ENCODE measurements at places on chromosomes 16 and 17. TPM values are rescaled to one million over a fixed set of nuclear protein-coding genes. Genes with fewer than 3 reads are reported as not detected.

Gene ADAM11
- total RNA-seq: 0.21 TPM

DNA sequence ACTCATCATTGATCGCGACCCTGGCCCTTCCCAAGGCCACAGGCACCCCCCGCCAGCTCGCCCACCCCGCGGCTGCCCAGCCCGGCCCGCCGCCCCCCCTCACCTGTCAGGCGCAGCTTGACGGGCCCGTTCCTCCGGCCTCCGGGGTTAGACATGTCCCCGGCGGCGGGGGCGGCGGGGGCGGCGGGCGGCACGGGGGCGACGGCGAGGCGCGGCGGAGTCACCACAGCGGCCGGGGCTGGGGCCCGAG is 456 bp downstream of the SMURF2 start:
- no peak for DNase-seq

DNA sequence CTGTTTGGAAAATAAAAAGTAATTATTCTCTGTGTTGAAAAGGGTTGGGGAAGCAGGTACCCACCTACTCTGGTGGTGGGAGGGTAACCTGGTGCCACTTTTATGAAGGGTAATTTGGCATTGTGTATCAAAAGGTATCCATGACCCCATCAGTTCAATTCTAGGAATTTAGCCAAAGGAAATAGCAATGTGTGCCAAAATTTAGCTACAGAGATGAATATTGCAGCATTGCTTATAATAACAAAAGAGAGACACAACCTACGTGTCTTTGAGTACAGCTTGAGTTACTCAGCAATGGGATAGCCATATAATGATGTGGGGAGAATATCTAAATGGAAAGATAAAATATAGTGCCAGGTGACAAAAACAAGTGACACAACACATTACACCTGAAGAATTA is 170.7 kb downstream of the NTN1 start:
- no peak for DNase-seq

DNA sequence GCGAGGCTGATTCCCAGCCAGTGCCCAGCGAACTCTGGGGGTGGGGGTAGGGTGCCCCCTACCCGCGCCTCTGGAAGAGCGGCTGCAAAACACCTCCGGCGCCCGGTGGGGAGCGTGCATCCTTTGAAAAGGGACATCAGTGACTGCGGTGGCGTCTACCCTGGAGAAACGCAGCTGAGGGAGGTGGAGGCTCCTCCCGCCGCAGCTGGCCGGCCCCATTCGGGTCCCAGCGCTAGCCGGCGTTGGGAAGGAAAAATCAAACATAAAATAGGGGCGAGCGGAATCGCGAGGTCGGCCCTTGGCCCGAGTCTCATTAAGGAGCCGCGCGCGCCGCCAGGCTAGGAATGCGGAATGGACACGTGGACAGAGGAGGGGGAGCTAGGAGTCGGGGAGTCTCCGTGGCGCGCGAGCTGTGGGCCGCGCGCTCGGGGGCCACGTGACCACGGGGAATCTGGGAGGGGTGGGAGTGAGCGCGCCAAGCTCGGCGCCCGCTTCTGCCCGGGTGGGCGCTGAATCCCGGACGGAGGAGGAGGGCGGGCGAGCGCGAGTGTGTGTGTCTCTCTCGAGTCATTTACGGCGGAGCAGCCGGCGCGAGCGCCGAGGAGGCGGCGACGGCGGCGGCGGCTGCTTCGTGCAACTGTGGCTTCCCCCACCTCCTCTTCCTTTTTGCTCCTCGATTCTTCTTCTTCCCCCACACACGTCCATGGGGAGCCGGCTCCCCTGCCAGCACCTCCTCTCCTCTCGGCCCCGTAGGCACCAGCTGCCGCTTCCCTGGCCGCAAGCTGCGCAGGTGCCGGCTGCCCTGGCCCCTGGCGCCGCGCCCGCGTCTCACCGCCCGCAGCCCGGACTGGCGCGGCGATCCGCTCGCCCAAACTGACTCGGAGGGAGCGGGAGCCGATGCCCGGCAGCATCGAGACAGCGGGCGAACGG is at the start of gene TMEM132E:
Gene TMEM132E (plus strand): TSS at position 566 of the 930 bp plus-strand sequence. CDS start 1,495 bp downstream, outside the sequence.
- DNase-seq: no peak

Gene PPP1R1B
- total RNA-seq: not detected

DNA sequence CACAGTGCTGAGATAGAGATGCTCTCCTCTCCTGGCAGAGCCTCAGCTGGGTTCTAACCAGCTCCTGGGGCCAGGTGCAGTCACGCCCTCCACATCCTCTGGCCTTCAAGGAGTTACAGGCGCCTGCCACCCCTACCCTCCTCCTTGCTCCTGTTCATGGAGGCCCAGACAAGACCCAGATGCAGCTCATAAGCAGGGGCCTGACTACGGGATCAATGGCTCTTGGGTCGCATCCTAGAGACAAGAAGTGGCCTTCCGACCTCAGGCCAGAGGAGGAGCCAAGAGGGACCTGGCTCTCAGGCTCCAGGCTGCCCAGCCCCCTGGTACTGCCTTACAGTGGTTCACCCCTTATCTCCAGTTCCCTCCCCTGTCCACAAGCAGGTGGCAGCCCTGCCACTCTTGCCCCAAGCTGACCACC is 23.0 kb downstream of the ARHGAP27 start:
- no peak for DNase-seq

DNA sequence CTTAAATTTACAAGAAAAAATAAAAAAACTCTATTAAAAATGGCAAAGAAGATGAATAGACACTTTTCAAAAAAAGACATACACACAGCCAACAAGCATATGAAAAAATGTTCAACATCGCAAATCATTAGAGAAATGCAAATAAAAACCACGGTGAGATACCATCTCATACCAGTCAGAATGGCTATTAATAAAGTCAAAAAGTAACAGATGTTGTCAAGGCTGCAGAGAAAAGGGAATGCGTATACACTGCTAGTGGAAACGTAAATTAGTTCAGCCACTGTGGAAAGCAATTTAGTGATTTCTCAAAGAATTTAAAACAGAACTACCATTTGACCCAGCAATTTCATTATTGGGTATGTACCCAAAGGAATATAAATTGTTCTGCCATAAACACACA is 31.4 kb downstream of the CAPNS2 start:
- DNase-seq: no peak

Gene TBC1D3I
- not detected for total RNA-seq

DNA sequence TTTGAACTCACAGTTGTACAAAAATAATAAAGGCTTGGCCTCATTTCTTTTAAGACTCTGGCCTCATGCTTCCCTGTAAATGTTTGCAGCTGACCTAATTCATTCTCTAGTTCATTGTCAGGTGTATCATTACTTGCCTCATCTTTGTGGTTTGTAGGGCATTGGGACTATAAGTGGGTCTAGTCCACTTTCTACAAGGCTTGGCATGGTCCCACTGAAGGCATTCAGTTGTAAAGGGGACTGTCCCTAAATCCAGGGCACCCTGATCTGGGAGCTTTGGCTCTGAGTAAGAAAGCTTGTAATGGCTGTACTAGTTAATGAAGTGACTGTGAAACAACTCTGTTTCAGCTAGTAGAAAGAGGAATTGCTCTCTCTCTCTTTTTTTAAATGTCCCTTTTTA is 2.7 kb downstream of the KCTD2 start:
- no peak for DNase-seq

DNA sequence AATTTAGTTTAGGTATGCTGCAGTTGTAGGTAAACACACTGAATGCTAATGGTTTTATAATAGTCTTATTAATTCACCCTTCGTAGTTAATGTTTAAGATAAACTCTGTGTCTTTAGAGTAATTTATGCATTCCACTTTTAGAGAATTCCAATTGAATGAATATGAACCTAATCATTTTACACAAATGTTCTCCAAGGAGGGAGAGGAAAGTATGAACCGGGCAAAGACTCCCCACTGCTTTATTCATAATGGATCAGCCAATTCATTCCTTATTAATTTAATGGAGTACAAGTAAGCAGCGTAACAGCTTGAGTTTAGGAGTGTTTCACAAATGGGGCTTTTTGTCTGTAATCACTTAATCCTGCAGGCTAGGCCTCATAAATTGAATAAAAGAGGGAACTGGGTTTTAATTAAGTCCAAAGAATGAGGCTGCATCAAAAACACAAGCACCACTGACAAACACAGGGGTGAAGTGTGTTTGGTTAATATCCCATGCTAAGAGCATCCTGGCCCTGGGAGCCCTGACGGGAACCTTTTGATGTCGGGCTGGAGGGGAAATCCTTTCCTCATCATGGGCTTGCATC is 375.7 kb upstream of the DYNLRB2 start:
- no peak for DNase-seq

DNA sequence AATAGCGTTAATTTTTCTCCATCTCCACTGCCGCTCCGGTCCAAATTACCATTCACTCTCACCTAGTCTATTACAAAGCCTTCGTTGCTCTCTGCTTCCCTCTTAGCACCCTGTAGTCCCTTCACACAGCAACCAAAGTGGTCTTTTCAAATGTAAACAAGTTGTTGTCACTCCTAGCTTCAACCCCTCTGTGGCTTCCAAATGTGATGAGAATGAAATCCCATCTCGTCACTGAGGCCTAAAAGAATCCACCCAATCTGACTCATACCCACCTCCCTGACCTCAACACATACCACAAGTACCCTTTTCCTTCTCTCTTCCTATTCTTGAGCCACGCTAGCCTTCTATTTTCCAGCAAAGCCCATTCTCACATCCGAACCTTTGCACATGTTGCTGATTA is 2.2 kb upstream of the PELP1 start:
- DNase-seq: no peak

GRCh38 chr16:85826686-85827247 is 27.3 kb downstream of the COX4I1 start:
- DNase-seq: no peak

- no peak for DNase-seq
Observed at GRCh38 chr17:1736348-1737281, 6.1 kb upstream of the SERPINF2 start.

- no peak for DNase-seq
Observed at GRCh38 chr16:27611340-27611739, 61.4 kb downstream of the KATNIP start.

- no peak for DNase-seq
Observed at GRCh38 chr17:55769625-55770000, 18.8 kb downstream of the PCTP start.

- DNase-seq: no peak
Observed at GRCh38 chr17:71316176-71316897, 804.5 kb upstream of the SOX9 start.

Gene IRX3
- 4.1 TPM for total RNA-seq

Gene BRIP1
- total RNA-seq: 6.1 TPM

GRCh38 chr16:47064775-47065174 is 79.0 kb downstream of the NETO2 start:
- DNase-seq: no peak

DNA sequence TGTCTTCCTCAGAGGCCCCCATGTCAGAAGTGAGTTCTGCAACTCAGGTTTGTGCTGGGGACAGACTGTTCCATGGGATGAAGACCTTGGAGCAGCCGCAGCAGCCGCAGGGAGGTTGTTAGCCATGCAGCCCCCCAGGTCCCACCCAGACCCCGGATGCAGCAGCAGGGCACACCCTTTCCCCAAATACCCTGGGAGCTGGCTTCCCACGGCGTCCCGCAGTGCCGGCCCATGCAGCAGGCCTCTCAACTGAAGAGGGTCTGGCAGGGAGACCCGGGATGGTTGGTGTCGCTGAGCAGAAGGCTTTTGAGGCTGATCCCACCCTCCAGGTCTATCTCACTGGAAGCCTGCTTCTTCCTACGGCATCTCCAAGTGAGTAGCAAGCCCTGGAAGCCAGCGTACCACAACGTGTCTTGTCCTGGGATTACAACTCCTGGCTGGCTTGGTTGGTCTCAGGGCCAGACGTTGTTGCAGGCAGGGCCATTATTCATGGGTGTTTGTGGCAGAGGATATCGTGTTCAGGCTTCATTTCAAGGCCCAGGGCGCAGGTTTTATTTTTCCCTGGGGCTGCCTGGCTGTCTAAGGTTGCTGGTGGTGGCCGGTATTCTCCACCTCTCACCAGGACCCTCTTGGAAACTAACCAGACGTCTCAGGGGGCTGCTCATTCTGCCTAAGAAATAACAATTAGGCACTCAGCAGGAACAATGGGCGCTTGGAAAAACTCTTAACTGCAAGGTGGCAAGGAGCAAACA is 223.2 kb downstream of the C16orf95 start:
- no peak for DNase-seq

Gene KRT222
- total RNA-seq: not detected

DNA sequence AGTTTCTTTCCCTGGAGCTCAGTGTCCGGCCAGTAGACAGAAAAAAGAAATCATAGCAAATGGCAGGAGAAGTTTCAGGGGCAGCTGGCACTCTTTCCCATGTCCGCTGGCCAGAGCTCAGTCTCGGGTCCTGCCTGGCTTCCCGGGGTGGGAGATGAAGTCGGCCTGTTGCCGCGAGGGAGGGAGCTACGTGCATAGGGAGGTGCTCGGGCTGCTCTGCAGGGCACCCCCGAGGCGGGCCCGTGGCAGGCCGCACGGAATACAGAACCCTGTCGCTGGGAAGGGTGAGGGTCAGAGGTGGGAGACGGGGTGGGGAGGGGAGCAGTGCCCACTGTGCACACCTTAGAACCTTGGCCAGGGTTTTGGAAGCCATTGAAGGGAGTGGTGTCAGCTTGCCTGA is 78.3 kb upstream of the FOXF1 start:
- DNase-seq: no peak

GRCh38 chr17:40022961-40023541 is 7.8 kb downstream of the CSF3 start:
- no peak for DNase-seq

- no peak for DNase-seq
Observed at GRCh38 chr17:11490171-11490755, 108.0 kb upstream of the DNAH9 start.

- no peak for DNase-seq
Observed at GRCh38 chr17:83079352-83079747, at the start of gene METRNL. TSS of gene METRNL (plus strand) at chr17:83079609. CDS start at chr17:83079816, 207 bp downstream.

GRCh38 chr17:48843187-48843900 is 12.5 kb downstream of the CALCOCO2 start:
- DNase-seq: no peak

- DNase-seq: no peak
Observed at GRCh38 chr17:63413128-63413527, 33.0 kb downstream of the CYB561 start.

GRCh38 chr16:81620029-81620428 is 159.1 kb upstream of the PLCG2 start:
- no peak for DNase-seq

Gene TEKT3
- not detected for total RNA-seq

Gene DNAAF1
- not detected for total RNA-seq

DNA sequence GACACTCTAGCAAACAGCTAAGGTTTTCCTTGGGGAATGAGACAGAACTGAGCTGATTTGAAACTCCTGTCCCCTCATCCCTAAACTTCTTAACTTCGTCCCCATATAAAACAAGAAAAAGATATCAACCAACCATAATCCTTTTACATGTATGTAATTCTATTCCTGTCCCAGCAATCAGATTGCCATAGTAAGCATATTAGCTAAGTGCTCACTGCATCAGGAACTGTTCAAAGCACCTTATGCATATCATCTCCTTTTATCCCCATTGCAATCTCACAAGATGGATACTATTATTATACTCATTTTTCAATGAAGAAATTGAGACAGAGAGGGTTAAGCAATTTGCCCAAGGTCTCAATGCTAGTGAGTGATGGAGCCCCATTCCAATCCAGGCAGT is 6.8 kb downstream of the KIF18B start:
- no peak for DNase-seq

Data from kidney epithelial cell (primary cell).